Activated CD8-positive, alpha-beta memory T cell treated with anti-CD3 and anti-CD28 coated beads for 4 hours (primary cell): ENCODE measurements at places on chromosomes 11 and 22.

DNA sequence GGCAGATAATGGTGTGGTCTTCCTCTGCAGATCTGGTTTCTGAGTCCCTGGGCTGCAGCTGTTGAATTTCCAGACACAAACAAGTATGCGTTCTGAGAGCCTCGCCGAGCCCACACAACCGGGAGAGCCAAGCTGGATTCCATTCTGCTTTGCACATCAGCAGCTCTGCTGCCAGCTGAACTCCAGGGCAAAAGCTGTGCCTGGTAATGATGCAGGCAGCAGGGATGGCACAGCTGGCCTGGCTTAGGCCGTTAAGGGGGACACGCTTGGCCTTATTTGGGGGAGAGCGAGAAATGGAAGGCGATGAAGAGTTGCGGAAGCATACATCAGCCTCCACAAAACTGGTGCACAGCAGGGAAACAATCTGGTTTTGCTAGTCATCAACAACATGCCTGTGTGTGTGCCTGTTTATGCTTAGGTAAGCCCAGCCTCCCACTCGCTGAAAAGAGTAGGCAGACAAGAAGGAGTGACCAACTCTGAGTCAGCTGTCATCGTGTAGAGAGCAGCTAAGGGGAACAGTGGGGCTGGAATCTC, 25.1 kb downstream of the ADAMTS8 start:
- DNase-seq, result no peak

GRCh38 chr22:41280065-41280464, 5.9 kb downstream of the RANGAP1 start:
- DNase-seq, result no peak

DNA sequence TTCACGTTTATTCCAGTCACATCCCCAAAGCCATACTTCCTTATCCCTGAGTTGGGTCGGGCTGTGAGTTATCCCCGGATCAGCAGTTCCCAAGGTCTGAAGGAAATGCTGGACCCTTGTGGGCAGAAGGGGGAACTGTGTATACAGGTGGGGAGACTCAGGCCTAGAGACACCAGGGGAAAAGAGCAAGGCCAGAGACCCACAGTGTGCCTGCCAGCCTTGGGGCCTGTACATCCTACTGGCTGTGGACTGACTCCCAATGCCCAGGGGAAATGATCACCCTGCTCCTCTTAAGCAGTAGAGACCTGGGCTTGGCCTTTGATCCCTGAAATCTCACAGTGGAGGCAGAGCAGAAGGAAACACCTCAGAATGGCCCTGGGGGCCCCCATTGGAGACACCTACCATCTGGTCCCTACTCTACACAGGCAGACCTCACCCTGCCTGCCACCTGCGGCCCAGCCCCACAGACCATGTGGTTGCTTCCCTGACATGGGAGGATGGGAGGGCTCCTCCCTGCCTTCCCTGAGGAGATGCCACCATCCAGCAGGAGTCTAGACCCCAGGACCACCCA, 1.3 kb downstream of the SELENOM start:
- no peak for DNase-seq

DNA sequence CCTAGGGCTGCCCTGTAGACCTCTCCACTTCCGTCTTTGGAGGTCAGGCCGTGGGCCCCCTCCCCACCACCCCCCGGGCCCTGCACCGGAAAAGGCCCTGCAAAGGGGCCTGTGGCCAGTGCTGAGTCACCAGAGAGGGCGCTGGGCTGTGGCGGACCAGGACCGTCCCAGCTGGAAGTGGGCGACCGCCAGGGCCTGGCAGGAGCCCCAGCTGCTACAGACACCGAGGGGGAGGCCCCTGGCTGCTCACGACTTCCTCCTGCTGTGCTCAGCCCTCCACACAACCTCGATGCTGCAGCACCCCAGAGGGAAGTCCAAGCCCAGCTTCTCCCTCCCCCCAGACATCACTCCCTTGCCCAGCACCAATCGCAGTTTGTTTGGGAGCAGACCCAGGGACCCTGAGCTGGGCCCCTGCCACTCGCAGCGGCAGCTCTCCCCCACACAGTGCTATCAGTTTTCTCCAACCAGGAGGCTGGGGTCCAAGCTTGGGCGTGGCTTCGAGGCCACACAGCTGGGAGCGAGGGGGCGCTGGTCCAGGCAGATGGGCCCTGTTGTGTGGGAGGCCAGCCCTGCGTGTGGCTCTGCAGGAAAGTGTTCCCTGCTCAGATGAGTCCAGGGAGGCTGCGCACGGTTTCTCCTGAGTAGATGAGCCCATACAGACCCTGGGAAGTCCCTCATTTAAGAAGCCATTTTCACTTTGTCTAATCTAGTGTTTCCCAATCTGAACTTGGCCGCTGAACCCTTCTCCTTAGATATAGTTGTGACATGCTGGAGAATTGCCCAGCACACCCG, 5.6 kb upstream of the SH3BP1 start:
- no peak for DNase-seq

GRCh38 chr11:126135235-126136176, 72.8 kb upstream of the CDON start:
- DNase-seq, result no peak
